Colonic mucosa (tissue), 4 donors: ENCODE measurements at places on chromosomes 3 and 15.

DNA sequence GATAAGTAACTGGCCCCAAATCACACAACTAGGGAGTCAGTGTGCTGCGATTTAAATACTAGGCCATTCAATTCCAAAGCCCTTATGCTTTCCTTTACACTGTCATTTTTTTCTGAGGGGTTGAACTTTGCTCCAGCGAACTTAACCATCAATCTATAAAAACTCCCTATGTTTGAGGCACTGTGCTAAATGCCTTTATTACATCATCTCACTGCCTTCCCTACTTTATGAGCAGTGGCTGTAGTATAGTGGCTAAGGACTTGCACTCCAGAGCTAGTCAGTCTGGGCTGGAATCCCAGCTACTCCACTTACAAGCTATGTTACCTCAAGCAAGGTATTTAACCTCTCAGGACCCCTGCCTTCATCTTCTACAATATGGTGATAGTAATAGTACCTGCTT is 26.9 kb upstream of the WDR72 start:
- DNase-seq, result peak; percentile 42

GRCh38 chr15:75170711-75171341 is 30.9 kb upstream of the C15orf39 start:
- no peak for DNase-seq

GRCh38 chr3:50658831-50659230 is 15.9 kb upstream of the DOCK3 start:
- DNase-seq, result no peak

- DNase-seq, result no peak
Observed at GRCh38 chr3:53188136-53188685, 27.2 kb downstream of the PRKCD start.

DNA sequence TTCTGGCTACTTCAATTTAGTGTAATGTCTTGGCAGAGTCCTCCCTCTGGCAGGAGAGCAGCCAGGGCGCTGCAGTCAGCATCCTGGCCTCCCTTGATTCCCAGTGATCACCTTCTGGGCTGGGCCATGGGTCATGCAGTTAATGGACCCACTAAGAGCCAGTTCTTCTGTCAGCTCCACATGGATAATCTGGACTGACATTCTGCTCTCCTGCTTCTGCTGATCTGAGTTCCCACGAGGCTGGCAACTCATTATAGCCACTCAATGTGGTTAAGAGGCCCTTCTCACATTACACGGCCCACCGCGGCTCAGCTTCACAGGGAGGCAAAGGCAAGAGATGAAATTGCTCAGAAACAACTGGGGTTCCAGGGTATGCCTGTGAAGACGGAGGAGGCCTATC is 94.0 kb downstream of the WDR76 start:
- DNase-seq, result no peak

DNA sequence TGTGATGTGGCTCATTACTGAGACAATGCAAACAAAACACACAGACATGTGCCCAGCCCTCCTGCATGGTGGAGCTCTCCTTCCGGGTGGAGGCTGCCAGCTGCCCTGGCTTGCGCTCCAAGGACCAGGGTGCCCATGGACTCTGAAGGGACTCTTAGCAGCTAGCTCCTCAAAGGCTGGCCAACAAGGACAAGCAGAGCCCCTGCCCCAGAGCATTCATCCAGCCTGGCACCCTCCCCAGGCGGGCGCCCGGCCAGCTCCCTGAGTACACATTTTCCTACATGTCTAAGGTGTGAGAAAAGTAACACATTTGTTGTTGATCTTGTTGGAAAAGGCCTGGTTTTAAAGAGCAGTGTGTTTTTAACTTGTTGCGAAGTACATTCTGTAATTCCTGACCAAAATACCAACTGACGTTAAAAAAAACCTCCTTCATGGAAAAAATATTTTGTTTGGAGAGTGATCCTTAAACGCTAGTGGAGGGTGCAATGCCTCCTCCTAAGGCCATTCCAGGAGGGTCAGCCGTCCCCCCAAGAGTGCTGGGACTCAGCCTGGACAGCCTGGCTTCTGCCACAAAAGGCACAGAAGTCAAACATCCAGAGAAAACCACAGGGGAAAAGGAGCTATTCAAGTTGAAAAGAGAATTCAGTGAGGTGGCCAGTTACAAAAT is 86.9 kb downstream of the KLF15 start:
- peak; percentile 25 for DNase-seq

DNA sequence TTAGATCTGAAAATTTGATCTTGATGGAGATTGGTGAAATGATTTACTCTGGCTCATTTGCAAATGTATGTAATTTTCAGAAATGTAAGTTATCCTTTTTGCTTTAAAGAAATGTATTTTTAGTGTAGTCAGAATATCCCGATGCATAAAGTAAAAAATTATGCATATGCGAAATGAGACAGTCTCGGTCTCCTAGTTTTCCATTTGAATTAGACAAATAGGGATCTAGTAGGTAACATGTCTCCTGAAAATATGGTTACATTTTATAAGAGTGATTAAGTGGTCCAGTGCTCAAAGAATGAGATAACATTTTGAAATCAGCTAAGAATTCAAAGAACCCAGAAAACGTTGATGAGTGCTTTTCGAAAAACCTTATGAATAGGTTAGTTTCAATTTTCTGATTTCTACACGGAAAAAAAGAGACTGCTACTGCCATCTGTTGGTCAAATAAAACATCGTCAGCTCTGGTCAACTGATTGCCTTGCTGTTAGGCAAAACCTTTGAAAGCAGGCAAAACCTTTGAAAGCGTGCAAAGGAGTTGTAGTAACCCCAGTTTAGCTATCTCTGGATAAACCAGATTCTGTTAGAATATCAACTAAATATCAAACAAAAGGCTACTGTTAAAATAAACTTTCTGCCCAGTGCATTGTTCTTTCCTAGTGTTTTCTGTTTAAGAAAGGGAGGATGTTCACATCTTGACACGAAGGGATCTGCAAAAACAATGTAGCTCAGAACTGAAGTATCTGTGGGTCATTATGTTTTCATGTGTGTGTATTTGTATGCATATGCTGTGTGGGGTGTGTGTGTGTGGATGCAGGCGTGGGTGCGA is 59.3 kb upstream of the CHMP2B start:
- DNase-seq, result peak; percentile 45

- DNase-seq, result no peak
Observed at GRCh38 chr3:71537211-71537611, 46.3 kb downstream of the FOXP1 start.

- no peak for DNase-seq
Observed at GRCh38 chr15:31474059-31474868, 147.6 kb downstream of the KLF13 start.

- no peak for DNase-seq
Observed at GRCh38 chr15:48001393-48002039, 119.3 kb upstream of the SLC24A5 start.

GRCh38 chr3:61562721-61563312 is 1.4 kb downstream of the PTPRG start:
- peak; percentile 33 for DNase-seq

GRCh38 chr3:181619897-181620296 is 91.8 kb upstream of the SOX2 start:
- no peak for DNase-seq

DNA sequence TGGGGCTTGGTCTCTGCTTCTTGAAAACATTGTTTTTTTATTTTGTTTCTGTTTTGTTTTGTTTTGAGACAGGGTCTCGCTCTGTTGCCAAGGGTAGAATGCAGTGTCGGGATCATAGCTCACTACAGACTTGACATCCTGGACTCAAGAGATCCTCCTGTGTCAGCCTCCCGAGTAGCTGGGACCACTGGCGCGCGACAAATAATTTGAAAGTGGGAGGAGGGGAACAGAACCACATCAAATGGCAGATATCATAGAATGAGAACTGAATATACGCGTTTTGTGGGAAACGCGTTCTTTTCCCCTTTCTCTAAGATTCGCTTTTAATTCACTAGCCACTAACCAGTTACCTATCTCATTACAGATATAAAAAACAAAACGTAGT is 641 bp upstream of the VPS13C start:
- DNase-seq, result no peak

- no peak for DNase-seq
Observed at GRCh38 chr3:126672741-126673140, 17.8 kb upstream of the TXNRD3 start.

DNA sequence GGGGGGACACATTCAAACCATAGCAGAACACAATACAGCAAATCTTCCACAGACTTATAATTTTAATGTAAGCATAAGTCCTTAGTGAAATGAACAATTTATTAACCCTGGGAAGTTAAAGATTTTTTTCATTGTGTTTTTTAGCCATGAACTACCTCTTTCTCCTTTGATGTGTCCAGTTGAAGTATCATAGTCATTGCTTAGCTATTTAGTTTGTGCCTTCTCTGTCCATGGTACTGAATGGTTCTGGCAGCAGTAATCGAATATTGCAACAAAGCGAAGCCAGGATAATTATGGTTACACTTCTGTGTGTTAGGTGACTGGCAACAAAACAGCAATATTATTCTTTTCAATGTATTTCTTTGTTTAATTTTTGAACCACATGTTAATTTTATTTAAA is 403.0 kb upstream of the ONECUT1 start:
- DNase-seq, result no peak

- no peak for DNase-seq
Observed at GRCh38 chr3:49611719-49612118, 57.4 kb downstream of the BSN start.

GRCh38 chr3:17755836-17756235 is 13.4 kb upstream of the TBC1D5 start:
- no peak for DNase-seq

DNA sequence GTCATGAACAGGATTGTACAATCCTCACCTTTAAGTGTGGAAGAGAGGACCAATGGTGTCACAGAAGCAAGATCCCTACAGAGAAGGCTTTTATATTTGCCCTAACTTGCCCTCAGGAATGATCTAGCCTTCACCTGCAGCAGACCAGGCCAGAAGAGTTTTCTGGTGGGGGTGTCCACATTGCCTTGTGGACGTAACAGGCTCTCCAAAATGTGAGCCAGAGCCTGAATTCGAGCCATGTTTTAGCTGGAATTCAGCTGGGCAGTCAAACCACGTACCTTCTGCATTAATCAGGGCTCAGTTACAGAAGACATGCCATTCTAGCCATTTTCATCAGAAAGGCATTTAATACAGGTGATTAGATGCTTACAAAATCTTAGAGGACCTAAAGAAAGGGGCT is 23.6 kb upstream of the RAB7A start:
- DNase-seq, result no peak

GRCh38 chr15:78320183-78320582 is 20.0 kb upstream of the CRABP1 start:
- no peak for DNase-seq

- DNase-seq, result peak; percentile 36
Observed at GRCh38 chr15:55799291-55800212, 56.6 kb upstream of the PRTG start.

DNA sequence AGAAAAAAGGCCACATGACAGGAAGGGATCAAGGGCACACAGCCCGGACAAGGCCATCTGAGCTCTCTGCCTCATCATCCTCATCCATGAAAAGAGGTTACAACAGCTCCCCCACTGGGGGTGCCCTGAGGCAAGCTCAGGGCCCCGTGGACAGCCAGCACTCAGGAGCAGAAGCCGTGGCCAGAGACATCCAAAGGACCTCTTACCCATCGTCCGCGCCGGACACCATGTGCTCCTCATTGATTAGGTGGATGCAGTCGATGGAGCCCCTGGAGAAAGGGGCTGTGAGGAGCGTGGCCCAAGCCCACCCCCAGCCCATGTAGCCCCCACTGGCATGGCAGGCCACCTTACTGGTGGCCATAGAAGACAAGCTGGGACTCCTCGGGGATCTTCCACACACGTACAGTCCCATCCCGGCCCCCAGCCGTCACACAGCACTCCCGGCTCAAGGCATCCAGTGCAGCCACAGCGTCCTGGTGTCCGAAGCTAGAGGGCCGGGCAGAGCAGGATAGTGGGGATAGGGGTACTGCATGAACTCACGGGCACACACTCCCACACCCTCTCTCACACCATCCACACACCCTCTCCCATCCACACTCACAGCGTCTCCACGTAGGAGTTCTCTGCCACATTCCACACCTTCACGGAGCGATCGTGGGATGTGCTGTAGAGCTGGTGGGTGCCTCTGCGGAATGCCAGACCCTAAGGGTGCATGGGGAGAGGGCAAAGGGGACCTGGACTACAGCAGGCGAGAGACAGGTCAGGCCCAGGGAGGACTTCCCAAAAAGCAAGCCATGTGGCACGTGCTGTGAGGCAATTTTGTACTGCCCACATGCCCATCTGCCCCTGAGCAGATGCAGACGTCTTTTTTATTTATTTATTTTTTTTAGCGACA is 6.5 kb downstream of the RRP9 start:
- no peak for DNase-seq

GRCh38 chr3:155241579-155241978 is 51.9 kb downstream of the STRIT1 start:
- DNase-seq, result no peak

DNA sequence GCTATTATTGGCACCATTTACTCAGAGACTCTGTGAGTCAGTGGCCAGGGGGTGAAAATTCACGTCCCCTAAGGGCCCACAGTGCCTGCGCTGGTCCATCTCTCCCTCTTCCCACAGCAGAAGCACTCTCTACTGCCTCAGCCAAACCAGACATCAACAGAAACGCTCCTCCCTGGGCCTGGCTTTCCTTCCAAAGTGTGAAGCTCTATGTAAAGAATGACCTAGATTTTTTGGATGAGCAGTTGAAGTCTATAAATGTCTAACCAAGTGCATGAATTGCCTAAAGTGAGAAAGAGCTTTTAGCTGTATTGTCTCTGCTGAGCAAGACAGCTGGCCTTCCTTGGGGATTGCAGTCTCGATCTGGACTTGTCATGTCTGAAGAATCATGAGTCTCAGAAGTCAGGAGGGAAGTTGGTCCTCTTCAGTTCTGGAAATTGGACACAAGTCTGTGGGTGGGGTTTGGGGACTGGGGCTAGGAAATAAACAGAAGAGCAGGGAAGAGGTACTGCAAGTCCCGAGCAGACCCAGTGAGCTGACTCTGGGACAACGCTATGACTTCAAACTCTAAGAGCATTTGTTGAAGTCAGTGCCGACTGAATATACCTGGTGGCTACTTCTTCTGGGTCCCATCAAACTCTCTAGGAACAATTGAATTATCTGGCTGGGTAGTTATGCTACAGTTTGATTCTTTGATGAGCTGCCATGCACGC is 29.0 kb downstream of the RASGRP1 start:
- DNase-seq, result no peak

- DNase-seq, result no peak
Observed at GRCh38 chr15:50828610-50829206, 63.2 kb upstream of the SPPL2A start.

DNA sequence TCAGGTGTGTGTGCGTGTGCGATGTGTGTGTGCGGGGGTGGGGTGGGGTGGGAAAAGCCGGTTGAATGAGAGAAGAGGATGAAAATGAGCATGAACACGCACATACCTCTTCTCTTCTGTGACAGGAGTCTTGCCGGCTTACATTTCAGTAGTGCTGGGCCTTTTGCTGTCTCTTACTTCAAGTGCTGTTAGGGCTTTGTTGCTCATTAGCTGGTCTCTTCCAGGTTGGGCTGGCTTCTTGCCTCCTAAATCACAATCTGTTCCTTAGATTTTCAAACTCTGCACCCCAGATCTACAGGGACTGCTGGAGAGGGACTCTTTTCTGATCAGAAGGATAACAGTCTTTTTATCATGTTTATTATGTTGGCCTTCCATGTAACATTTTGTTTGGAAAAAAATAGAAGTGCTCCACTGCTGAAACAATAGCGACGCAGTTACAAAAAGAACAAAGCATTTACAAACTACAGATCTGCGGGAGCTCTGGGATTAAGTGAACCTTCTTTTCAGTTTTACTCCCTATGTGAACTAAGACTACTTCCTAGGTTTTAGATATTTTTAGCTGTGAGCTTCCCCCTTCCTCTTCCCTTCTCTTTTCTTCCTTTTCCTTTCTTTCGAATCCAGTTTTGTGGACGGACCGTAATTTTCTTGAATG is 48.5 kb downstream of the USP13 start:
- DNase-seq, result no peak
